Ovary (tissue), 10 donors: ENCODE measurements at places on chromosomes 12 and 14. TPM values are rescaled to one million over a fixed set of nuclear protein-coding genes. Genes with fewer than 3 reads are reported as not detected.
A peak's percentile ranks its signal among the peaks of the same experiment; 100 is the strongest.

DNA sequence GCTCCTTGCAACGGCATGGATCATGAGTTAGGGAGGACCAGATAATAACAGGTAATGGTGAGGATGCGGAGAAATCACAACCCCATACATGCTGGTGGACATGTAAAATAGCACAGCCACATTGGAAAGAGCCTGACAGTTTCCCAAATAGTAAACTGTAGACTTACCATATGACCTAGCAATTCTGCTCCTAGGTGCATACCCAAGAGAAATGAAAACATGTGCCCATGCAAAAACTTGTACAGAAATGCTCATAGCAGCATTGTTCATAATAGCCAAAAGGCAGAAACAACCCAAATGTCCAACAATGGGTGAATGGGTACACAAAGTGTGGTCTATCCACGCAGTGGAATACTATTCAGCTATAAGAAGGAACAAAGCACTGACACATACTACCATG lies 97.5 kb upstream of the VRK1 start:
- no peaks in the 10 kb centered on the region for H3K36me3 ChIP-seq
- H3K27ac ChIP-seq = no peak overlapping the region
- H3K4me1 ChIP-seq = no peaks in the 10 kb centered on the region
- no peak for DNase-seq
- H3K4me3 ChIP-seq = no peak overlapping the region

- no peaks in the 10 kb centered on the region for H3K27me3 ChIP-seq
- no peaks in the 10 kb centered on the region for H3K36me3 ChIP-seq
- H3K4me1 ChIP-seq = peaks cover 1% of the 10 kb centered on the region
- no peak for DNase-seq
- no peak overlapping the region for H3K27ac ChIP-seq
- no peak overlapping the region for H3K4me3 ChIP-seq
These were observed 44.0 kb upstream of the FRMD6 start for GRCh38 chr14:51607711-51608110.

GRCh38 chr12:28036940-28037339 lies 64.4 kb upstream of the PTHLH start:
- H3K36me3 ChIP-seq = no peaks in the 10 kb centered on the region
- DNase-seq = no peak
- H3K27ac ChIP-seq = no peak overlapping the region
- H3K4me3 ChIP-seq = no peak overlapping the region

GRCh38 chr14:74835645-74836250 lies 40.2 kb downstream of the PROX2 start:
- no peaks in the 10 kb centered on the region for H3K4me1 ChIP-seq
- H3K36me3 ChIP-seq = no peaks in the 10 kb centered on the region
- no peak overlapping the region for H3K27ac ChIP-seq
- no peak overlapping the region for H3K4me3 ChIP-seq
- H3K27me3 ChIP-seq = no peaks in the 10 kb centered on the region

DNA sequence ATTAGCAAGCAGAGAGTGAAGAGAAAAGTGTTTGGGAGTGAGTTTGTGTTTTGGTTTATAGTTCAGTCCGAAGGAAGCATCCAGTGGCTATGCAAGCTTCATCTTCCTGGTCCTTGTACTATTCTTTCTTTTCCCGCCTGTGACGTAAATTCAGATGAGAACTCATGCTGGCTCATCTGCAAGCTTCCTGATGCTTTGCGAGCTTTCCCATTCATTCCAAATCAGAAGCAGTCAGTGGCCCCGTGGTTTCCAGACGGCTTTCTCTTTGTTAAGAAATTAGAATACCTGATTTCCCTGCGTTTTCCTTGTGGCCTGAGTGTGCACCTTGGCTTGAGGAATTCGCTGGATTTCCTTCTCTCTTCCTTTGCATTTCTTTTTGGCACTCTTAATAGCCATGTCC lies 89.5 kb downstream of the TESC start:
- DNase-seq = no peak
- no peak overlapping the region for H3K4me3 ChIP-seq
- H3K27ac ChIP-seq = no peak overlapping the region

DNA sequence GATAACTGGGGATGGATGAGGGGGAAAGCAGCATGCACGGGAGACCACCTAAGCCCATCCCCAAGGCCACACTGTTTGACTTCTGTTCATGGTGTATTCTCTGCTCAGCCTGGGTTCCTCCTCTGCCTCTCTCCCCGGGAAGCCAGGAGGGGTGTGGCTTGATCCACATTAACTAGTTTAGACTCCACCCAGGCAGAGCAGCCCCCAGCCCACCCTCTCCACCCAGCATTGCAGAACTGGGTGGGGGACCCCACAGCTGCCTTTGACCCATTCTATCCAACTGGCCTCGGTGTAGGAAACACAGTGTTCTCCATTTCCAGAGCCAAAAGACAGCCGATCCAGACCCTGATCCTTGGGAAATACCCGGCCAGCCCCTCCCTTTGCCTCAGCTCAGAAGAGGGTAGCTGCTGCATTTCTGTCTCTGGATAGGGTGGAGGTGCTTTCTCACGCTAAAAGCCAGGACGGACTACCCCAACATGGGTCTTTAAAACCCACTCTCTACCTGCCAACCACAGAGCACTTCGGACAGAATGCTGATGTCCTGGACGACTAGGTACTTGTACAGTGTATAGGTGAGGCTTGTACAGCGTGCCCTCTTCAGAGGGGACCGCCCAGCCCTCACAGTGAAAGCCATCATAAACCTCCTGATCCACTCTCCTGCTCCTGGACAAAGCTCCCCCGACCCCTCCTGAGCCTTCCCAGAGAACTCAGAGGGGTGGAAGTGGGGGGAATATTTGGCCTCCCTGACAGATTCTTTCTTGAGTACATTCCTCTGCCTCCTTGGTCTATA lies 9.4 kb downstream of the SPRYD3 start:
- H3K4me1 ChIP-seq = peaks cover 43% of the 10 kb centered on the region
- H3K27me3 ChIP-seq = no peaks in the 10 kb centered on the region
- H3K27ac ChIP-seq = peak overlapping the region; percentile 71

- DNase-seq = no peak
- no peaks in the 10 kb centered on the region for H3K36me3 ChIP-seq
- no peaks in the 10 kb centered on the region for H3K27me3 ChIP-seq
- H3K4me3 ChIP-seq = no peak overlapping the region
These were observed 151.4 kb upstream of the SSTR1 start for GRCh38 chr14:38056270-38056669.

DNA sequence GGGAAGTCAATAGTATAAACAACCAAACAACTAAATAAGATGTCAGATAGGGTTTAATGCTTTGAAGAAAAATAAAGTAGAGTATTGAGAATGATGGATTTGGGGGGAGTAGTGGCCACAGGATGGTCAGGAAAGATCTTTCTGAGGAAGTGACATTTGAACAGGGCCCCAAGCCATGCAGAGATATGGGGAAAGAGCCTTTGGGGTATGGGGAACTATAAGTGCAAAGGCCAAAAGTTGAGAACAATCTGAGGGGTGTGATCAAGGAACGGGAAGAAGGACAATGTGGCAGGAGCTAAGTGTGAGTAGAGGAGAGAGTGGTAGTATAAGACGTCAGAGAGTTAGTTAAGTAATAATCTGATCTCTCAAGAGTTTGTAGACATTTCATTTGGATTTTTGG lies 1.3 kb downstream of the MRPS35 start:
- H3K4me1 ChIP-seq = peaks cover 2% of the 10 kb centered on the region
- H3K36me3 ChIP-seq = no peaks in the 10 kb centered on the region
- no peaks in the 10 kb centered on the region for H3K27me3 ChIP-seq
- H3K27ac ChIP-seq = no peak overlapping the region
- peak overlapping the region; percentile 66 for H3K4me3 ChIP-seq

DNA sequence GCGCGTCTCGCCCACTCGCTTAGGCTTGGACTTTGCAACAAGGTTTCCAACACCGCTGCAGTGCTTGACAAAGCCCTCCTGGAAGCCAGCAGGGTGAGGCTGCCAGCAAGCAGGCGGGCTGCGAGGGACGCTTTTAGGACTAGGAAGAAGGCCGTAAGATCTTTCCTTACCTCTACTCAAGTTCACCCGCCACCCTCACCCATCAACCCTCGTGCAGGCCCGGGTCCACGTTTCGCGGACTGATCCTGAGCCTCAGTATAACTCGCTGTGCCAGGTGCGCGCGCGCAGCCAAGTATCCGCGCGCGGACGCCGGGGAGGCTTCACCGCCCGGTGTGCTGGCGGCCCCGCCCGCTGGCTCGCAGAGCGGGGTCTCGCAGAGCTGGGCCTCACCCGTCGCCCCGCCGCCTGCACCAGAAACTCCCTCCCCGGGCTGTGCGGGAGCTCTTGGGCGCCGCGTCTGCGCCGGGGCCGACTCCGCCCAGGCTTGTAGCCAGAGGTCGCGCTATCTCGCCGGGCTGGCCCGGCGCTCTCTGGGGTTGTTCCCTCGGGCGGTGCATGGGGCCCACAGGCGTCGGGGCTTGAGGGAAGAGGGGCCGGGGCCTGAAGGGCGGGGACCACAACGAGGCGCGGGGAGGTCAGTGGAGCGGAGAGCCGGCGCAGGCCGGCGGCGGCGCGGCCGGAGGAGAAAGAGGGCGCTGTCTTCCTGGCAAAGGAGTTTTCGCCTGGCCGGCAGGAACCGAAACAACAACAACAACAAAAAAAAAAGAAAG lies 7.6 kb upstream of the SIX1 start:
- H3K27ac ChIP-seq = no peak overlapping the region
- no peak for DNase-seq
- H3K36me3 ChIP-seq = no peaks in the 10 kb centered on the region
- H3K4me1 ChIP-seq = peaks cover 4% of the 10 kb centered on the region
- peaks cover 3% of the 10 kb centered on the region for H3K27me3 ChIP-seq
- peak overlapping the region; percentile 46 for H3K4me3 ChIP-seq

- no peaks in the 10 kb centered on the region for H3K27me3 ChIP-seq
- no peaks in the 10 kb centered on the region for H3K4me1 ChIP-seq
- DNase-seq = no peak
- no peak overlapping the region for H3K4me3 ChIP-seq
- H3K36me3 ChIP-seq = no peaks in the 10 kb centered on the region
- no peak overlapping the region for H3K27ac ChIP-seq
These were observed 39.1 kb downstream of the MBIP start for GRCh38 chr14:36281309-36281708.

DNA sequence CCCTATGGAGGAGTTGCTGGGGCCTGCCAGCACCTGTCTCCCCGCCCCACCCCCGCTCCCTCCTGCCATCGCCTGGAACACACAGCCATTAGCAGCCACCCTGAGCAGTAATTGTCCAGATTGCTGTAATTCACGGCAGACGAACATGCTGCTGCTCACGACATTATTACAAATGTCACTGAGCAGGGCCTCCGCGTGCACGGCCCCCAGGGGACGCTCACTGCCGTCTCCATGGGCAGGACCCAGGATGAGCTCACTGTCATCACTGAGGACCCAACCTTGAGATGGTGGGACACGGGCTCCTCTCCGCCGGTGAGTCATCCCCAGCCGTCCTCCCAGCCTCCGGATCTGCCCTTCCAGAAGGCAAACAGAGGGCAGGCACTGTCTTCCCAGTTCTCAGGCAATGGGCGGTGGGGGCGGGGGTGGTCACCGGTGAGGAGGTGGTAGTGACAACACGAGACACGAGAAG lies 100.4 kb downstream of the RFLNA start:
- peak overlapping the region; percentile 67 for H3K27ac ChIP-seq
- H3K36me3 ChIP-seq = no peaks in the 10 kb centered on the region
- DNase-seq = no peak
- peaks cover 22% of the 10 kb centered on the region for H3K4me1 ChIP-seq
- H3K4me3 ChIP-seq = no peak overlapping the region
- no peaks in the 10 kb centered on the region for H3K27me3 ChIP-seq

GRCh38 chr12:80941916-80942315 lies 4.2 kb upstream of the LIN7A start:
- no peak overlapping the region for H3K27ac ChIP-seq
- H3K36me3 ChIP-seq = no peaks in the 10 kb centered on the region
- DNase-seq = no peak
- H3K27me3 ChIP-seq = no peaks in the 10 kb centered on the region

DNA sequence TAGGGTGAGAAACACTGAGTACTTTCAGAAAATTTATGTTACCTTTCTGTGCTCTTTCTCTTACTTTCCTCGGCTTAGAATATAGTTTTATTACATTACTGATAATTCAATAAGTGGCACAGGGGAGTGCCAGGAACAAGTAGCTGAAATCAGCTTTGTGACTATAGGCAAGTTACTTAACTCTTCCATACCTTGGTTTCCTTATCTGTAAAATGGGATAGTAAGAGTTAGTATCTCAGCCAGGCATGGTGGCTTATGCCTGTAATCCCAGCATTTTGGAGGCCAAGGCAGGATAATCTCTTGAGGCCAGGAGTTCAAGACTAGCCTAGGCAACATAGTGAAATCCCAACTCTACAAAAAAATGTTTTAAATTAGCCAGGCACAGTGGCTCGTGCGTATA lies 15.4 kb downstream of the BBOF1 start:
- H3K4me3 ChIP-seq = no peak overlapping the region
- H3K27ac ChIP-seq = no peak overlapping the region
- no peaks in the 10 kb centered on the region for H3K4me1 ChIP-seq
- no peak for DNase-seq
- H3K36me3 ChIP-seq = no peaks in the 10 kb centered on the region
- no peaks in the 10 kb centered on the region for H3K27me3 ChIP-seq

GRCh38 chr14:79299162-79299561 lies 912.1 kb downstream of the DIO2 start:
- no peaks in the 10 kb centered on the region for H3K27me3 ChIP-seq
- DNase-seq = no peak
- H3K36me3 ChIP-seq = no peaks in the 10 kb centered on the region
- H3K4me3 ChIP-seq = no peak overlapping the region
- H3K4me1 ChIP-seq = no peaks in the 10 kb centered on the region

- H3K27me3 ChIP-seq = no peaks in the 10 kb centered on the region
- H3K4me1 ChIP-seq = no peaks in the 10 kb centered on the region
- DNase-seq = no peak
- H3K36me3 ChIP-seq = no peaks in the 10 kb centered on the region
- no peak overlapping the region for H3K4me3 ChIP-seq
- H3K27ac ChIP-seq = no peak overlapping the region
These were observed 25.4 kb upstream of the PWP1 start for GRCh38 chr12:107660235-107660634.

DNA sequence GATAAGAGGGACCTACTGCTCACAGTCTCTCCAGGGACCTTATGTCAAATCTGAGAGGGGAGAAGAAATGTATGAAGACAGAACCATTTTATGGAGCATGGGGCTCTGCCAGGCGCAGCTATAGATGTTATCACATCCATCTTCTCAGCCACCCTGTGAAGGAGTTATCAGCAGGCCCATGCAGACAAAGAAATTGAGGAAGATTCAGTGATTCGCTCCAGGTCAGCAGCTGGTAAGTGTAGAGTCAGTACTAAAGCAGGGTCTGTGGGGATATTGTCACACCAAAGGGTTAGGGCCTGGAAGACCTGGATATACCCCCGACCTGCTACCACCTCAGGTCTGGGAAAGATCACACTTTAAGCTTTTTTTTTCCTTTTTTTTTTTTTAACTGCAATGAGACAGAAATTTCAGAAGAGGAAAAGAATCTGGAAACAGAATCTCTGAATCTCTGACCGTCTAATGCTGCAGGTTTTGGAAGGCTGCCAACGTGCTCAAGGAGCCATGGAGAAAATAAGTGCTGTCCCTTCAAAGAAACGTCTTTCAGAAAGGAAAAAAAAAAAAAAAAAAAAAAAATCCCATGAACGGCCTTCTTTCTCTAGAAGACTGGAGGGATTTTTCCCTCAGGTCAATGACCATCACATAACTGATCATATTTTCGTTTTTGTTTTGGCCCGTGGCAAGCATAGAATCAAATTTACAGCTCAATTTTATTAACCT lies 73.3 kb upstream of the PLEKHG7 start:
- H3K27ac ChIP-seq = no peak overlapping the region
- no peaks in the 10 kb centered on the region for H3K27me3 ChIP-seq
- no peaks in the 10 kb centered on the region for H3K36me3 ChIP-seq

- H3K4me3 ChIP-seq = no peak overlapping the region
- no peaks in the 10 kb centered on the region for H3K4me1 ChIP-seq
These were observed 188.9 kb upstream of the FOXG1 start for GRCh38 chr14:28577711-28578131.

TEX52 gene
- not detected for total RNA-seq

CCDC177 gene
- total RNA-seq = not detected

LRRC43 gene
- total RNA-seq = 0.50 TPM

TMEM119 gene
- total RNA-seq = 0.25 TPM

RD3L gene
- total RNA-seq = not detected

KERA gene
- total RNA-seq = 0.13 TPM
